Esophagus muscularis mucosa (tissue), 4 donors: ENCODE measurements at places on chromosomes 6 and 20. TPM values are rescaled to one million over a fixed set of nuclear protein-coding genes. Genes with fewer than 3 reads are reported as not detected.

NNAT gene
- 10.0 TPM for total RNA-seq

SLC13A3 gene
- 0.42 TPM for total RNA-seq

EDEM2 gene
- 20.3 TPM for total RNA-seq

DPPA5 gene
- not detected for total RNA-seq

NPBWR2 gene
- total RNA-seq, result not detected
